ENCODE measurements at places on chromosomes 6 and 20.

DNA sequence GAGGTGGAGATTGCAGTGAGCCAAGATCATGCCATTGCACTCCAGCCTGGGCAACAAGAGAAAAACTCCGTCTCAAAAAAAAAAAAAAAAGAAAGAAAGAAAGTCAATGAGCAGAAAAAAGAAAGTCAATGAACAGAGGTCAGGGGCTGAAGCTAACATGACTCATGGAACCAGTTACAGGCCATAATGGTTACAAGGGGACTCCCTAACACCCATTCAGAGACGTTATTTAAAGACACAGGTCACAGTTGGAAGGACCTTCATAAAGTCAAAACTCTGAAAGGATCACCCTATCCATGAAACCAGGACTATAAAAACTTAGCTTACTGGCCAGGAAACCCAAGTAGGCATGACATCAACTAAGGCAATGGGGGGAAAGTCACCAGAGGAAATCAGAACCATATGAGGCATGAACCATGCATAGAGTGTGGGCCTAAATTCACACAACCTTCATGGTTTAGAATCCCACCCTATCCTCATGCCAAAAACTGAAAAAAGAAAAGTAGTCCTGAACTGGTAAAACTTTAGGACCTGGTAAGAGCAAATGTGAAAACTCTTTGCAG is 18.2 kb downstream of the FBXL4 start:
- DNase-seq: no peak

DNA sequence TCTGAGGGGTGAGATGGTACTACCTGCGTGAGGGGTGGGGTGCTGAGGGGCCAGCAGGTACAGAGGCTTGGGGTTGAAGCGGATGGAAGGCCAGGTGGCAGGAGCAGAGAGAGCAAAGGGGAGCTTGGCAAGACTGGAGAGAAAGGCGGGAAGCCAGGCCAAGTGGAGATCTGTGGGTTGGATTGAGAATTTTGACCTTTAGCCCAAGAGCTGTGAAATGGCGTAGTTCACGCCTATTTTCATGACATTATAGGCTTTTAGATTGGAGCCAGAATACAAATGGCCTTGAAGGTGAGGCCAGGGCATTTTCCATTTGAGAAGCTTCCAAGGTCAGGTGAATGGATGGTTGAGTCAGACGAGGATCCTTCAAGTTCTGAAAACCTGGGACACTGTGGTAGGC is 2.5 kb downstream of the ATRN start:
- no peak for DNase-seq

- DNase-seq: no peak
These were observed 129.4 kb downstream of the IBTK start for GRCh38 chr6:82118150-82118562.

GRCh38 chr20:33648396-33649004 is 13.6 kb upstream of the C20orf144 start:
- no peak for DNase-seq

GRCh38 chr20:1737134-1737533 is 79.6 kb upstream of the SIRPG start:
- no peak for DNase-seq

- no peak for DNase-seq
These were observed 98.0 kb downstream of the TTLL2 start for GRCh38 chr6:167422934-167423333.

Data from foreskin melanocyte (primary cell).